ENCODE measurements at places on chromosomes 11 and 22.

DNA sequence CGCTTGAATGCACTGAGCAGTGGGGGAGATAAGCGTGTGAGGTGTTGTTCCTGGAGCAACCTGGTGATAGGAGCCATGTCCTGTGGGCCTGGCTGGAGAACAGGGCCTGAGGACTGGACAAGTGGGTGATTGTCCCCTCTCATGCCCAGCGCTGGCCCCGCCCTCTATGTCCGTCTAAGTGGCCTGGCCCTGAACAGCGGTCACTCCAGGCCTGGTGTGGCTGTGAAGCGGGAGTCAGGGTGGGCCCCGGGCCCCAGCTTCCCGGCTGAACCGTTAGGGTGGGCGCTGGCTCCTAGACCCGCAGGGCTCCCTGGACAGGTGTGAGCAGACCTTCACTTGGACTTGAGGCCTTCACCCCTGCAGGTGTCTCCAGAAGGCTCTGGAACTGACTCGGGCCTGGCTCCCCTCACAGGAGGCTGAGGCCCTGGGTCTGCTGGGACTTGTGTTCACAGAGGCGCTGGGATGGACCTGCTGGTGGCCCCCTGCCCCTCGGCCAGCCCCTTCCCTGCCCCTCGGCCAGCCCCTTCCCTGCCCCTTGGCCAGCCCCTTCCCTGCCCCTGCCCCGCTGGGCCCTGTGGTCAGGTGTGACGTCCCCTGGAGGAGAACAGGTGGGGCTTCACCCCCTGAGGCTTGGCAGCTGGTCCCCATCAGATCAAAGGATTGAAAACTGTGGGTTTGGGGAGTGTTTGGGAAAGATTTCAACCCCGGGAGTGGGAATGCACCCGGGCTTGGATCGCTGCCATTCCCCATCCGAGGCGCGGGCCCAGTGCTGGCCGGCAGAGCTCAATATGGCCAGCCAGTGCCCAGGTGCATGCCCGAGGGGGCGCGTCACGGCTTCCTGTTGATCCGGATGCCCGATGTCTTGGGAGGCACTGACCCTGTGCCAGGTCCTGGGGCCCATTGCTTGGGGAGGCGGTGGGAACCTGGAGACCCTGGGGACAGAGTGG is 3.2 kb upstream of the MUC6 start:
- no peak for DNase-seq

DNA sequence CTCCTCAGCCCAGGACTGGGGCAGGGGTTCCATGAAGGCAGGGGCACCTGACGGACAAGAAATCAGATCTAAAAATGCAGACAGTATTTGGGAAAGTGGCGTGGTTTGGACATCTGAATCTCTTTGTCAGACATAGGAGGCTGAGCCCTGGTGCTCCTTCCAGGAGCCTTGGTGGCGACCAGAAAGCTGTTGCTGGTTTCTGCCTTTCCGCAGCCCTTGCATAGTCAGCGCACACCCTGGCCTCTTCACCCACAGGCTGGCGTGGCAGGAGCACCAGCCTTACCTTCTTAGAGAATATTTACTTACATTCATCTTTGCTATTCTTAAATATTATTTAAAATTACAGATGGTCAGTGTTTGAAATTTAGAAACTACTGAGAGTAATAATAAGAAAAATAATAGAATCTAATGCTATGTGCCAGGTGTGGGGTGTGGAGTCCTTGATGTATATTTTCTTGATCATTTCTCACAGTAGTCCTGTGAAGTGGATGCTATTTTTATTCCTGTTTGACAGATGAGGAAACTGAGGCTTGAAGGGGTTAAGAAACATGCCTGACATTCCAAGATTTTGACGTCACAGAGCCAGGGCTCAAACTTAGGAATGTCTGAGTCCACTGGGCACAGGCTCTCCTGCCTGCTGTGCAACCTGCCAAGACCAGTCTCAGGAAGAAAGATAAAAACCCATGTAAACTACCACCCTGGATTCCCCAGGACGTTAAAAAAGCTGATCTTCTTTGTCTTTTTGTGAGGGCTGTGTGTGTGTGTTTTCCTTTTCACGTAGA is 51.6 kb downstream of the TBC1D22A start:
- no peak for DNase-seq

- DNase-seq = peak; percentile 59
Observed at GRCh38 chr11:78080818-78081495, 1.3 kb upstream of the NDUFC2 start.

DNA sequence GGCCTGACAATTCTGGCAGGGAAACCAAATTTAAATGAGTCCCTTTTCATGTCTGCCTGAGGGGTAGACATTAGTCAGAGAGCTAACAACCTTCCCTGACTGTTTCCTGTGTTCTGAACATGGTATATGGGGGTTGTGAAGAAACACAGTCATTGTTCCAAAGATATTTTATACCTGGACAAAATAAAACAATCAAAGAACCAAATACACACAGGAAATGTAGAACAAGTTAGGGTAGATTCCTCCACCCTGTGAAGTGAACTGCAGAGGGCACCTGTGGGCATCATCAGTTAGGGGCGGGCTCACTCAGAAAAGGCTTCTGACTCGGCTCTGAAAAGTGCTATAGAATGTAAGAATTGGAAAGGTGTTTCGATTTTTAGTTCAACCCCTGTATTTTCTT is 231.9 kb upstream of the CADM1 start:
- DNase-seq = no peak

- no peak for DNase-seq
Observed at GRCh38 chr11:35304386-35304775, 115.0 kb downstream of the SLC1A2 start.

DNA sequence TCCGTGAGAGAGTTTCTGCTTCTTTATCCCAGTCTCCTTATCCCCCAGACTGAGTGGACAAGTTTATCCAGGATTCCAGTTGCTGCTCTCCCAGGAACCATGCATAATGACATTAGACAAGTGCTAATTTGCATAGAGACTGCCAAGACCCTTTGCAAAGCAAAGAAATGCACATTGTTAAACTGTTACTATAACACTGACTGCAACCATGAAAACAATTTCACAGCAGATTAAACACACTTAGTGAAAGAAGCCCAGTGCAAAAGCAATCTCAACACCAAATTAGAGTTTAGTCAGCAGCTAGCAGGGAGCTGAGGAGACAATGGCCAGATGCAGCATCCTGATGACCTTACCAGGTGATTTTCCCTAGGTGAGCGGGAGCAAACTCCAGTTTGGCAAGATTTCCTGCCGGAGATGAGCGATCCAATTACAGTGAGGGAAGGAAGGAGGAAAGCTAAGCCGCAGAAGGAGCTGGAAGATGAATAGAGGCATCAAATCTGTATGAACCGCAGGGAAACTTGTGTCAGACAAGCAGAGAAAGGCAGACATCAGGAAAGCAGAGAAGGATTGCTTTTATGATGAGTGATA is 273.8 kb upstream of the B3GAT1 start:
- no peak for DNase-seq

- DNase-seq = no peak
Observed at GRCh38 chr22:25735650-25736049, 6.3 kb upstream of the MYO18B start.

- DNase-seq = no peak
Observed at GRCh38 chr11:30902929-30903328, 316.8 kb upstream of the MPPED2 start.

All from BJ (cell line).